ENCODE measurements at places on chromosomes 3 and 15.

DNA sequence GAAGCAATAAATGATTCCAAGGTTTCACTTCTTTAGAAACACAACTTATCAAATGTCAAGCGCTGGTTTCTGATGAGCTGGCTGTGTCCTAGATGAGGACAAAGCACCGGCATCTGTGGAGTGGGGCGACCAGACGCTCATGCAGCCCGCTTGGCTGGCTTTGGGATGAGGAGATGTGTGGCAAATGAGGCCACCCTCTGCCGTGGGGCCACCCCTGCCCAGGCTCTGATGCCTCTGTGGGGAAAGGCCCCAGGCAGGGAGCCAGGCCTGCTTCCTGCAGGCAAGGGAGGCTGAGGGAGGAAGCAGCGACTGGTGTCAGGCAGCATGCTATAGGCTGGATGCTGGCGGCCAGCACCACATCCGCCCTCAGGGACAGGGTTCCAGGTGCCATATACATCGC lies 102.9 kb downstream of the HERC2 start:
- no peak overlapping the region for H3K27ac ChIP-seq
- no peak for DNase-seq
- no peaks in the 10 kb centered on the region for H3K27me3 ChIP-seq
- peaks cover 3% of the 10 kb centered on the region for H3K36me3 ChIP-seq
- H3K4me3 ChIP-seq = no peak overlapping the region

- DNase-seq = no peak
- no peak overlapping the region for H3K27ac ChIP-seq
- H3K4me3 ChIP-seq = no peak overlapping the region
- no peaks in the 10 kb centered on the region for H3K4me1 ChIP-seq
- H3K36me3 ChIP-seq = no peaks in the 10 kb centered on the region
These were observed 74.3 kb downstream of the TJP1 start for GRCh38 chr15:29747837-29748417.

GRCh38 chr15:67098768-67099282 lies 33.4 kb downstream of the SMAD3 start:
- DNase-seq = no peak
- peaks cover 98% of the 10 kb centered on the region for H3K4me1 ChIP-seq
- peak overlapping the region; percentile 82 for H3K27ac ChIP-seq
- H3K4me3 ChIP-seq = peak overlapping the region; percentile 40
- no peaks in the 10 kb centered on the region for H3K27me3 ChIP-seq
- H3K36me3 ChIP-seq = peaks cover 31% of the 10 kb centered on the region

DNA sequence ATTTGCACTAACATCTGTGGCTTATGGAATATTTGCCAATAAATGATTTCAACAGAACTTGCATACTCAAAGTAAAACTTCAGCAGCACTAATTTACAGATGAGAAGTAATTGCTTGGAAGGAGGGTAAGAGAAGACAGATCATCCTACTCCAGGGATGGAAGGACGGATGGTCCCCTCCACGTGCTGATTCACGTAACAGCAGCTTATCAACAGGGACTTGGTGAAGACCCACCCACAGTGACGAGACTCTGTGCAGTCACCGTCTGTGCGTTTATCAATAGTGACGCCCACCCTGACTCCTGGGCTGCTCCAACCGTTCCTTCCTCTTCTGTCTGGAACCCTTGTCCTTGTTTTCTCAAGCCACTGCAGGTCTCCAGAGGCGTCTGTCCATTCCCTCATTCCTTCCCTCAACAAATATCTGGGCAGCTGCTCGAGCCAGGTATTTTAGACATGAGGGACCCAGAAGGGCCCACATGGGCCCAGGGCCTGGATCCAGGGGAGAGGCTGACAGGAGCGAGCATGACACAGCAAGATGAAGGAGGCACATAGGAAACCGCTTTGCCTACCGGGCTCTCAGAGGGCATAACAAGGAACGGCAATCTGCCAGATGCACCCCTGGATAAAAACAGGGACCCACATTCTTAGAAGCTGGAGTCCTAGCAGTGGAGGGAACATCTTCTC lies 33.3 kb downstream of the PCSK6 start:
- H3K4me3 ChIP-seq = no peak overlapping the region
- H3K27ac ChIP-seq = no peak overlapping the region
- no peak for DNase-seq
- peaks cover 23% of the 10 kb centered on the region for H3K27me3 ChIP-seq
- peaks cover 7% of the 10 kb centered on the region for H3K4me1 ChIP-seq

GRCh38 chr15:35150361-35150760 lies 65.3 kb upstream of the NANOGP8 start:
- H3K27me3 ChIP-seq = no peaks in the 10 kb centered on the region
- no peak overlapping the region for H3K4me3 ChIP-seq
- no peak for DNase-seq
- H3K27ac ChIP-seq = no peak overlapping the region

DNA sequence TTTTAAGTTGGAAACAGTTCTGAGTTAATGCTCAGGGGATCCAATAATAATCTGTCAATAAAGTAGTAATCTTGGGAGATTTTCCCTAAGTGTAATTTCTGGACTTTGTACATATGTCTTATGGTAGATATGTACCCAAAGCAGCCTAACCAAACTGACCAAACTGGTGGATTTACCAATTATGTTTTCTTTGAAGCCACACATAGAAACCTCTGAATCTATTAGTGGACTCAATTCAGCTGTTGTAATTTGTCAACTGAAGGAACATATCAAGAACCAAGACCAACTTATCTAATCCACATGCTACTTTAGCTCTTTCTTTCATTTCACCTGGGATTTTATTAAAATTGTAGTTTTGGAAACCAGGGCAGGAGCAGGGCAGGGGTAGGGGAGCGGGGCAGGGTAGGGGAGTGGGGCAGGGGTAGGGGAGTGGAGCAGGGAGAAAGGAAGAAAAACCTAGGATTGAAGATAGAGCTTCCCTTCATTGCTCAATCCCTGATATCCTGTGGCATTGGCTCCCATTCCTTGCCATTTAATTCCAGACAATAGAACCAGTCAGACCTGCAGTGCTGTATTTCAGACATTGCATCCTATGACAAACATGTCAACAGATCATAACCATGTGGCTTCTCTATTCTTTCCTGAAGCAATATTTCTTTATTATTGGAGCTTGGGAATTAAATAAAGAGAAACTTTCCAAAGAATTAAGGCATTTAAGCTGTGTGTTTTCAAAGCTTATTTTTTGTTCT lies 101.8 kb downstream of the NFKBIZ start:
- H3K27ac ChIP-seq = no peak overlapping the region
- peaks cover 8% of the 10 kb centered on the region for H3K4me1 ChIP-seq
- H3K4me3 ChIP-seq = no peak overlapping the region
- DNase-seq = no peak
- H3K36me3 ChIP-seq = no peaks in the 10 kb centered on the region

- H3K36me3 ChIP-seq = no peaks in the 10 kb centered on the region
- no peak for DNase-seq
- H3K4me3 ChIP-seq = no peak overlapping the region
- no peak overlapping the region for H3K27ac ChIP-seq
- no peaks in the 10 kb centered on the region for H3K27me3 ChIP-seq
- H3K4me1 ChIP-seq = no peaks in the 10 kb centered on the region
These were observed 81.8 kb upstream of the GRM7 start for GRCh38 chr3:6779140-6779539.

GRCh38 chr3:123281406-123281805 lies 79.7 kb downstream of the SEC22A start:
- H3K4me1 ChIP-seq = no peaks in the 10 kb centered on the region
- H3K36me3 ChIP-seq = no peaks in the 10 kb centered on the region
- no peak overlapping the region for H3K4me3 ChIP-seq
- H3K27ac ChIP-seq = no peak overlapping the region
- DNase-seq = no peak

DNA sequence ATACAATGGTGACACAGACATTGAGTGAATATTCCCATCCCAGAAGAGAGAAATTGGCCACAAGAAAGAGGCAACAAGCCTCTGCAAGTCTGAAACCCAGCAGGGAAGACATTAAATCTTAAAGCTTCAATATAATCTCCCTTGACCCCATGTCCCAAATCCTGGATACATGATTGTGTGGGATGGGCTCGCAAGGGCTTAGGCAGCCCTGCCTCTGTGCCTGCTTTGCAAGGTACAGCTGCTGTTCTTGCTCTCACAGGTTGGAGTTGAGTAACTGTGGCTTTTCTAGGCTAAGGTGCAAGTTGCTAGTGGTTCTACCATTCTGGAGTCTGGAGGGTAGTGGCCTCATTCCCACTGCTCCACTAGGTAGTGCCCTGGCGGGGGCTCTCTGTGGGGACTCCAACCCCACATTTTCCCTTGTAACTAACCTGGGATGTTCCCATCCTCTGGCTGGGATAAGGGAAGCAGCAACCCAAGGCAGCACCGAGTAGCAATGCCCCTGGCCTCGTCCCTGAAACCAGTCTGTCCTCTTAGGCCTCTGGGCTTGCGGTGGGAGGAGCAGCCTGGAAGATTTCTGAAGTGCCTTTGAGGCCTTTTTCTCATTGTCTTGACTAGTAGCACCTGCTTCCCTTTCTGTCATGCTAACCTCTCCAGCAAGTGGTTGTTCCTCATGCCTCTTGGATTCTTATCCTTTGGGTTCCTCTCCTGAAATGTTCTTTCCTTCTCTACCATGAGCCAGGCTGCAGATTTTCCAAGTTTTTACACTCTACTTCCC lies 90.0 kb downstream of the FAM174B start:
- H3K36me3 ChIP-seq = no peaks in the 10 kb centered on the region
- no peaks in the 10 kb centered on the region for H3K27me3 ChIP-seq
- no peak for DNase-seq
- H3K27ac ChIP-seq = no peak overlapping the region

DNA sequence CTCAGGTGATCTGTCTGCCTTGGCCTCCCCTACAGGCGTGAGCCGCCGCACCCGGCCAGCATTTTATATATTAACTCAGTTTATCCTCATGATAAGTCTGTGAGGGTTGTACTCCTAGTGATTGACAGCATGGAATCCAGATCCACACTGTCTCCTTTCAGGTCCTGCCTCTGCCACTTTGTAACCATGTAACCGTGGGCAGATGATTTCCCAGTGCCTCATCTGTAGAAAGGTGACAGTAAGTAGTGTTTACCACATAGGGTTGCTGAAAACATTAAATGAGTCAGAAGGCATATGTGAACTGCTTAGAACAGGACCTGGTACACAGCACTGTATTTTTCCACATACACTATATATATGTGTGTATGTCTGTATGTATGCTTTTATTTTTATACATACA lies 2.4 kb downstream of the FYTTD1 start:
- DNase-seq = no peak
- H3K36me3 ChIP-seq = peaks cover 2% of the 10 kb centered on the region
- H3K27me3 ChIP-seq = no peaks in the 10 kb centered on the region

DNA sequence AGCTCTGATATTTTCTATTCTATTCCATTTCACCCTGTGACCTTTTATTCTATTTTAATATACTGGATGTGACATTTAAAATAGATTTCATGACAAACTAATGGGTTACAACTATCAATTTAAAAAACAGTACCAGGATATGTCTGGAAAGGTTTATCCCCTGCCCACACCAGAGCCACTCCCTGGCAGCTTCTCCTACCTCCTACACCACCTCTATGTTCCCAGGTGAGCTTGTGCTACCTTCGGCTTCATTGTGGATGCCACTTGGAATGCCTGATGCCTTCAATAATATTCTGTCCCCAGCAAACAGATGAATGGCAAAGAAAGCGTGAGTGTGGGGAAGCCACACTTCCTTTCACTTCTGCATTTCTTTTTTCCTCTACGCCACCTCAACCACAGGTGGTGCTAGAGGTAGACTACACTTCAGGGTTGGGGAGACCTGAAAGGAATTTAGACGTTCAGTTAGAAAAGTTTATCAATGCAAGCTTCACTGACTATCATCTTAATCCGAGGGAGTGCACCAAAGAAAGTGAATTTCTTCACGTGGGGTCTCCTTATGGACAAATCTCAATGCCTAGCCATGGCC lies 213.0 kb downstream of the SSR3 start:
- H3K27ac ChIP-seq = no peak overlapping the region
- H3K36me3 ChIP-seq = no peaks in the 10 kb centered on the region
- DNase-seq = peak; percentile 67
- H3K4me1 ChIP-seq = peaks cover 6% of the 10 kb centered on the region

DNA sequence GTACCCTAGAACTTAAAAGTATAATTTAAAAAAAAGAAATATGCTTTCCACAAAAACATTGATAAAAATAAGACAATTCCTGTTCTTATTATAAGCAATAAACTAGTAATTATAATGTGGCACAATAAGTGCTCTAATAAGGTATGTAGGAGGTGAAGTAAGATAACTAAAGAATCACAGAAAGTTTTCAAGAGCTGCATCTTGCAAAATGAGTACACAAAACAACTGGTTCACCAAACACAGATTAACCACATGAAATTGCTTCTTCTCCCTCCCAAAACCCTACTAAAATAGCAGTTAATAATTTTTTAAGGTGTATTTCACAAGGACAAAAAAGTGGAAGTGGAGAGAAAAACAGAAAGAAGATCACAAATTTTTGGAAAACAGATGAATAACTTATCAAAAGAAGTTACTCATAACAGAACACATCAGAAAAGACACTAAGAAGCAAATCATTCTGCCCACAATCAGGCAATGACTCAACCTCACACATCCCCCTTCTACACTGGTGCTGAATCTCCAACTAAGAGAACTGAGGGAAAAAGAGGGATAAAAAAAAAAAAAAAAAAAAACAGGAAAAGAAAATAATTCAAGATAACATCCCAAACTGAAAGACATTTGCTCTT lies 64.2 kb downstream of the TBC1D5 start:
- no peaks in the 10 kb centered on the region for H3K4me1 ChIP-seq
- no peak overlapping the region for H3K4me3 ChIP-seq
- H3K27ac ChIP-seq = no peak overlapping the region
- H3K27me3 ChIP-seq = no peaks in the 10 kb centered on the region

DNA sequence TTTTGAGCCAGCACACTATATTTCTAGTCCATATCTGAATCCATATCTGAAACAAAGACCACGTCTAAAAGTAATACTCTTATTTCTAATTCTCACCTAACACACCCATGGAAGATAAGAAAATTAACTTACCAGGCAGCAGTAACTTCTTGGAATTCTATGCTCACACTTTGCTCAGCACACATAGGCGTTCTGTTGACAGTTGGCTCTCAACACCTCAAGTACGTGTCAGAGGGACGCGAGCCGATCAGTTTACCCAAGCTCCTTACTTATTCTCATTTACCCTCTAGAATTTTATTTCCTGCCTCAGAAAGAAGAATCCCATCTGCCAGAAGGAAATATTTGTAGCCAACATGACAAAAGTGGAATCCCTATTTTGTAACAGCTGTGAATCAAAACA lies 911.9 kb downstream of the FHIT start:
- H3K27ac ChIP-seq = no peak overlapping the region
- no peaks in the 10 kb centered on the region for H3K36me3 ChIP-seq
- H3K27me3 ChIP-seq = no peaks in the 10 kb centered on the region
- DNase-seq = no peak
- H3K4me3 ChIP-seq = no peak overlapping the region

GRCh38 chr3:137807998-137808397 lies 43.9 kb downstream of the SOX14 start:
- no peak for DNase-seq
- no peaks in the 10 kb centered on the region for H3K4me1 ChIP-seq
- no peak overlapping the region for H3K4me3 ChIP-seq
- H3K27me3 ChIP-seq = no peaks in the 10 kb centered on the region
- no peak overlapping the region for H3K27ac ChIP-seq
